Activated CD4-positive, alpha-beta memory T cell treated with anti-CD3 and anti-CD28 coated beads, Interleukin-2, amount 10 ng/mL, durations not matched to agents 7 days and 5 days (primary cell): ENCODE measurements at places on chromosomes 4 and X.

DNA sequence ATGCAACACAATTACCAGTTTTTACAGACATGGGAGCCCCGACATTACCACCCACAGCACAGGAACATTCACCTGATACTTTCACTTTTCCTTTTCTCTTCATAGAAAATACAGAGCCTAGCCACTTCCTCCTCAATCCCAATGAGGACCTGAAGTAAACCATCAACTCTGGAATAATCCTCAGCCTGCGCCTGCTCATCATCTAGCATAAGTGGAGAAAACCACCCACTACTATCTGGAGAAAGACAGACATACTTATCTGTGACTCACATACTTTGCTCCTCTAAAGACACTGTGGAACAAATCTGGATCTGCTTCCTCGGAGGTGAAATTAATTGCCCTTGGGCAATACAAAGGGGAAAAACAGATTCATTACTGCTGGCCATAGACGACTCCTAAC lies 47.8 kb downstream of the ZCCHC13 start:
- DNase-seq: no peak

DNA sequence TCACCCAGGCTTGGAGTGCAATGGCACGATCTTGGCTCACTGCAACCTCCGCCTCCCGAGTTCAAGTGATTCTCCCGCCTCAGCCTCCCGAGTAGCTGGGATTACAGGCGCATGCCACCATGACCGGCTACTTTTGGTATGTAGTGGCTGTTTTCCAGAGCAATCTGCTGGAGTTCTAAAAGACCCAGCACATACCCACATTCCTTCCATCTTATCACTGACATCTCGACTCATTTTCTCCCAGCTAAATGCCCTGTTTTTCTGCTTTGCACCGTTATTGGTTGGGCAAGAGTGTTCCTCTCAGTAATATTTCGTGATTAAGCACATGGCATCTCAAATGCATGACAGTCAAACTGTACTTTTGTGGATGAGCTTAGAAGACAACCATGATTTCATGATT lies 53.7 kb downstream of the PRKX start:
- DNase-seq: no peak

DNA sequence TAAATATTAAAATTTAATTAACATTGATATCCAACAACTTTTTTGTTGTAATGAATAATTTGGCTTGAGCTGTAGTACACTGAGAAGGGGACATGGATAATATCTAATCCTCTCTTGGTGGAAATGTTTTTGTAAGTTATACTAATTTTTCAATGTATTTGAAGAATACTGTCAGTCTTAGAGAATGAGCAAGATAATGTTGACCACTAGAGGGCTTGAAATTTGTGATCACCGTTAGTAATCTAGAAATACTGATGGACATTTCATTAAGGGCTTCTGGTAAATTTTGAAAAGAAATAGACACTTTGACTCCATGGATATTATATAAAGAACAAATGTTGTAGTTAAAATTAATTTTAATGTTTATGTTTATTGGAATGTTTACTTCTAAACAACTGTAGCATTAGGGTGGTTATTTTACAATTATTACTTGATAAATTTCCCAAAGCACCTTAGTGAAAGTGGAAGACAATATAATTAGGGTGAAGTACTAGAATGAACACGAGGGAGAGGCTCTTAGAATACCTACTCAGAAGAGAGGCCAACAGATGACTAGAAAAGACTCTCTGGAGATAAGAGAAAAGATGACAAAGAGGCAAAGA lies 20.0 kb upstream of the CAMK2D start:
- no peak for DNase-seq

DNA sequence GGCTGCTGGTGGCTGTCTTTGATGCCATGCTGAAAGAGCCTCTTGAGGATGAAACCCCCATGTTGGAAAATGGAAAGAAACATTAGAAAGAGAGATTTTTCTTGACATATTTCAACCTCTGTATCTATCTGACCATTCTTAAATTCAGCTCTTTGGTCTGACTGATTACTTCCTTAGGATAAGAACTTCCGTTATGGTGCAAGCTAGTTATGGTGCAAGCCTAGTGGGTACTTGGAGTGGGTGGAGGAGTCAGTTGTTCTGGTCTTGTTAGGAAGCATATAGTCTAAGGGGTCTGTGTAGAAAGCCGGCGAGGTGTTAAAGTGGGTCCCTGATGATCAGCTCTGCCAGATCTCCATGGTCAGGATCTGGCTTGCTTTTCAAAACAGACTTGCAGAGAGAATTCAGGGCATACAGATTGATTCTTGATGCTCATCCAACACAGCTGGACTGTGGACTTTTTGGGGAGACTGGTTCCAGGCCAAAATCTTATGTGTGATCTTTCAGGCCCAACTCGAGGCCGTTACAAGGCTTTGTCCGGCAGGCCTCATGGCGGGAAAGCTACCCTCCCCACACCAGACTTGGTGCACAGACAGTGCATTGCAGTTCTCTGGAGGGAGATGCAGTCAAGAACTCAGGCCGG lies 82.8 kb upstream of the BOD1L1 start:
- no peak for DNase-seq

GRCh38 chr4:47954245-47954644 lies 39.9 kb upstream of the NFXL1 start:
- no peak for DNase-seq

DNA sequence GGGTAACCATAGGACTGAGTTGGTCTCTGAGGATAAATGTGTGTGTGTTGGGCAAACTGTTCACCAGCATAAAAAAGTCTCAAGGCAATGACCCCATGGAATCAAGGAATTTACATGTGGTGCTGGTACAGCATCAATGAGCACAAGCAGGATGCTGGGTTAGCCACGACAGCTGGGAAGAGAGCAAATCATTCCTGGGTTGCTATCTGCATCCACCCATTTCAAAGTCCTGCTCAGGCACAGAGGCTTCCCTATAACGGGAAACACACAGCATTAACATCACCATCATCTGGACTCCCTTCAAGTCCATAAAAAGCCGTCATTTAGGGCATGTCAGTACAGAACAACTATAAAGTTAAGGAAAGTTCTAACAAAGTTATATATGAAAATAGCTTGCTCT lies 41.6 kb downstream of the CCDC149 start:
- DNase-seq: no peak

DNA sequence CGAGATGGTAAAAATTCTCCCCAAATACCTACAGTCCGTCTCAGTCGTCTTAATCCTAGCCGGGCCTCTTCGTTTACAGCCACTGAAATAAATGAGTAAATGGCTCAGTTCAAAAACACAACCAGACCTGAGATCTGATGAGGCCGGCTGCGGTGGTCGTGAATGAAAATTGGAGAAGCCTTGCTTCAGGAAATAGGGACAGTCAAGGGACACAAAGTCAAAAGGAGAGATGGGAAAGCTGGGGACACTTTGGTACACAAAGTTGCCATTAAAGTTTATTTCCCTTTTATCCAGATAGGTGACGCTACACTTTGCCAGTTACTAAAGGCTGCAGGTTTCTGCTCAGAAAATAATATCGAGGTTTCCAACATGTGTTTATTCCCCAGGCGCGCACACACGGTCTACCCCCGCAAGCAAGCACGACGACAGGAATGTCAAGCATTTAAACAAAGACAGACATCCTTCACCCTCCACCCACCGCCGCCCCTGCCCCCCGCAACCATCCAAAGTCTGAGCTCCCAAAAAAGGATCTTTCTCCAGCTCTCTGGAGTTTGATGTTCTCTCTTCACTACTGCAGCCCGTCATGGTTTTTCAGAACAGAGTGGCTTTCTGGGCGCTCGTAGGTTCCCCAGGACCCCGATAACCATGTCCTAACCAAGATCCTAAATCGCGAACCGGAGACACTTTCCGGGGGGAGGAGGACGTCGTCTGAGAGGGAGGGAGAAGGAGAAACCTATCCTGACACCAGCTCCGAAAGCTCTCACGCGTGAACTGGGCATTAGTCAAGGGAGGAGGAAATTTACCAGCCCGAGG lies 1.3 kb upstream of the PCDH7 start:
- no peak for DNase-seq

- DNase-seq: no peak
Observed at GRCh38 chr4:88791274-88791673, 93.6 kb upstream of the NAP1L5 start.

DNA sequence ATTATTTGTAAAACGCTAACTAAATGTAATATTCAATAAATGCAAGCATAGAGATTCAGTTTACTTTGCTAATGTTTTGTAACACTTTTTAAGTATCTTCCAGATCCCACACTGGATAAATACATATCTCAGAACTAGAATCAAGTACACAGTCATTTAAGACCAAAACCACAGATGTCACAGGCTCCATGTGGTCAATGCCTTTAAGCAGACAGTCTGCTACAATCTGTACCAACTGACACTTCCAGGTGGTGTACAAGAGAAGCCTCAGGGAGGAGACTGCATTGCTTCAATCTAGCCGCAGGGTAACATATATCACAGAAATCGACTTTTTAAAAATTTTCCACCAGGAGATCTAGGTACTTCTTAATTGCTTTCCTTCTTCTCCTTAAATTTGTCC lies 229.6 kb upstream of the DIAPH2 start:
- no peak for DNase-seq

- no peak for DNase-seq
Observed at GRCh38 chrX:155592981-155593380, 19.8 kb downstream of the TMLHE start.

DNA sequence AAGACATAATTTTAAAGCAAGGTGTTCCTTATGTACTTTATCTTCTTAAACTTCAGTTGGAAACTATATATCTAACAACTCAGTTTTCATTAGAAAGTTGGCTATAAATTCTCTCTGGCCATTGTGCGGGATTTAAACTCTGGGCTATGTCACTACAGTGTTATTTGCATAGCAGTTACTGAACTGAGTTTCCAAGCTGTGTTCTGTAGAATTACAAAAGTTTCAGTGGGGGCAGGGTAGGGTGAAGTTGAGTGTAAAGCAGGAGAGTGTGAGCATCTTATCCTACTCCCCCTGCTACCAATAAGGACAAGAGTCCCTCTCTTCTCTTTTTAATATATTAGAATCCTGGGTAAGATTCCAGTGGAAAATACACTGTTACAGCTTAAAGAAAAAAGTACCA lies 254.5 kb upstream of the SLITRK2 start:
- DNase-seq: no peak
